ENCODE measurements at places on chromosomes 6 and 20.

- DNase-seq, result no peak
Observed at GRCh38 chr20:33202451-33202850, 14.7 kb upstream of the BPIFA3 start.

GRCh38 chr6:31574106-31575061 lies 981 bp upstream of the TNF start:
- no peak for DNase-seq

GRCh38 chr6:41286544-41287346 lies at the start of gene TREM1:
TREM1 (minus strand) TSS chr6:41286682; CDS start chr6:41286655, 27 bp downstream.
- DNase-seq, result no peak

GRCh38 chr6:1930356-1930755 lies 315.0 kb downstream of the GMDS start:
- DNase-seq, result no peak

DNA sequence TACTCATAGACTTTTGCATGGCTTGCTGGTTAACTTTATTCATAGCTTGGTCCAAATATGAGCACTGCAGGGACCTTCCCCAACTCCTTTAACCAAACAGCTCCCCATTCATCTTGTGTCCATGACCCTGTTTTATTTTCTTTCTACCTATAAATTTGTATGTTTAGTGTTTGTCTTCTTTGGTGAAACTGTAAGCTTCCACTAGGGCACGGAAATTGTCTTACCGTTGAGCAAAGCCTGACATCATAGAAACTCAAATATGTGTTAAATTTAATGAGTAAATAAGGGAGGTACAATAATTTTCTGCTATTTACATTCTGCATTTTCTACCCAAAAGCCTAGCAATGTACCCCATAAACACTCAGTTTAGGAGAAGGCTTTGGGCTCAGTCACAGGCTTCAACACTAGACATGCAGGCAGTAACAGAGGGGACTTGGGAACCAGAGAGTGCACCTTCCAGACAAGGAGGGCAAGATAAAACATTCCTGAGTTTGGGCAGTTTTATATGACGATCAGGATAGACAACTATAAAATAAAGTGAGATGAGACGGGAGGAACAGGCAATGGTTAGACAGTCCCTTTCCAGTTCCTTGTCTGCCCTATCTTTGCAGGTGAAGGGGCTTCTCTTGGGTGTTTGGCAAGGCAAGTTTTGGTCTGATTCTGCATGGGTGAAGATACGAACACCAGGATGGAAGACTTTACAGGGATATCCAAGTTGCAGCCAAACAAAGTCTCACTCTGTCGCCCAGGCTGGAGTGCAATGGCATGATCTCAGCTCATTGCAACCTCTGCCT lies 46.2 kb upstream of the ZNF217 start:
- no peak for DNase-seq

DNA sequence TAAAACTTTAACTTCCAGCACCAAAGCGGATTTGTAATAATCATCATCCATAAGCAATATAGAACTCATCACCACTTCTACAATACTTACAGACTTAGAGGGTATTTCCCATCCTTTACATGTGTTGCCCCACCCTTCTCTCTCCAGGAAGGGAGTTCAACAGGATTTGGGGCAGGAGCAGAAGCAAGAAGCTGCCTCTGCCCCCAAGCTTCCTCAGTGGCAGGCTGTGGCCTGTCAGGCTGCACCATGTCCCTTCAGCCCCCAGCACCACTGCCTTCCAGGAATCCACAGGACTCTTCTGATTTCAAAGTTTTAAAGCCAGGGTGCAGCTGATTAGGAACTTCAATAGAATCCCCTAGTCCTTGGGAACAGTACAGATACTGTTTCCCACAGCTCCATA lies 36.7 kb upstream of the MCM9 start:
- DNase-seq, result no peak

- DNase-seq, result no peak
Observed at GRCh38 chr6:151524059-151524458, 30.2 kb downstream of the CCDC170 start.

DNA sequence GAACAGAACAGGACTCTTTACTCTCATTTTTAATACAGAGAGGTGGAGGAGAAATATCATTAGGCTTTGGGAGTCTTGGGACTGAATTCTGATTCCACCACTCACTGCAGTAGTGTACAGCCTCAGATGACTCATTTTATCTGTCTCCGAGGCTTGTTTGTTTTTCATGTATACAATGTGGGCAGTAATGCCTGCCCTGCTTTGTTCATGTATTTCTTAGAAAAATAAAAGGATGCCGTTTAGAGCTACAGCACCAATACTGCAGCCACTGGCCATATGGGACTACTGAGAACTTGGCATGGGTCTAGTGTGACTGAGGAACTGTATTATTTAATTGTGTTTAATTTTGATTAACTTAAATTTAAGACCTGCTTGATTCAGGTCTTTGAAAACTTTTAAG lies 41.2 kb upstream of the JAG1 start:
- no peak for DNase-seq

- no peak for DNase-seq
Observed at GRCh38 chr6:142695016-142695415, 250.0 kb downstream of the HIVEP2 start.

GRCh38 chr20:59671661-59672471 lies 67.5 kb downstream of the PHACTR3 start:
- DNase-seq, result no peak

- DNase-seq, result no peak
Observed at GRCh38 chr20:25173886-25174308, 21.6 kb upstream of the ENTPD6 start.

GRCh38 chr6:144809120-144809519 lies 524.0 kb downstream of the UTRN start:
- no peak for DNase-seq

- no peak for DNase-seq
Observed at GRCh38 chr6:138959521-138959920, 28.5 kb downstream of the REPS1 start.

- no peak for DNase-seq
Observed at GRCh38 chr6:148435386-148435785, 92.7 kb downstream of the SASH1 start.

DNA sequence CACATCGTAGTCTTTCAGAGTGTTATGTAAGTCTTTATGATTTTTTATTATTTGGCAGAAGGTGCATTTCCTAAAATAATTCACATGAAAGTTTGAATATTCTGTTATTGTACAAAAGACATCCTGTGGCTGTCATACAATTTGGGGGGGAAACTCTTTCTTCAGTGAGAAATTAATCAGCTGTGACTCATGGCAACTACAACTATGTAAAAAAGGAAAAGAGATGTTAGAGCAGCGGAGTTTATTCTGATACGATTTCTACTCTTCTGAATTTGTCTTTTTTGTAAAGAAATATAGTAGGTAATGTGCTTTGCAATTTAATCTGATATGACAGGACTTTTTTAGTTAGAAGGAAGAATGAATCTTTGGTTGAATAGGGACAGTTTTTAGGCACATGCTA lies 14.2 kb downstream of the COL19A1 start:
- no peak for DNase-seq

DNA sequence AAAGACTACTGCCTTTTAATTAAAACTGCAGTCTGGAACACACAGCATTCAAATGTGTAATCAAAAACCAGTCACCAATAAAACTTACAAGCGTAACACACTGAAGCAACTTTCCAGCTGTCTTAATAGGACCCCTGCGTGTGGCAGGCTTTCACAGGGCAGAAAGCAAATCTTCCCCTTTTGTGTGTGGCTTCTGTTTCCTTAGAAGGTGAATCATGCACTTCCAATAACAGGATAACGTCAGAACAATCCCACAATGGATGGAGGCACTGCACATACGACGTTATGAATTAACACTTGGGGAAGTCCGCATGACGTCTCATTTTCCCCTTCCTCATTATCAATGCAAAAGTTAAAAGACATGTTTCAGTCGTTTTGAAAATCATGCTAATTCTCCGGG lies 44.8 kb downstream of the INSM1 start:
- DNase-seq, result no peak

DNA sequence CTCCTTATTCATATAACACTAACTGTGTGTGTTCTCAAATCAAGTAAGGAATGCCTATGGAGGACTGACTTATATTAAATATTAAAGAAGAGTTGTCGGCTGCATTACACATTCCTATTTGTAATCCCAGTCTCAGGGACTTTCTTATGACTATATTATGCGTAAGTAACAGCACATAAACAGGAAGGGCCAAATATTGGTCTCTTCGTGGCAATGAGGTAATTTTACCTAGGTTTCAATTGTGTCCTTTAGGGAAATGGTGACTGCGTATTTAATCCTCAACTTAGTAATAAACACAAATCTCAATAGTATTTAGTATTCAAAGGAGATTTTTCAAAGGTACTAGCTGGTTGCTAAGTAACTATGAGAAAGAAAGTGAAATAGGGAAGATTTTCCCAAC lies 22.8 kb upstream of the EPM2A start:
- DNase-seq, result no peak

- DNase-seq, result no peak
Observed at GRCh38 chr6:55399351-55399750, 72.1 kb downstream of the GFRAL start.

DNA sequence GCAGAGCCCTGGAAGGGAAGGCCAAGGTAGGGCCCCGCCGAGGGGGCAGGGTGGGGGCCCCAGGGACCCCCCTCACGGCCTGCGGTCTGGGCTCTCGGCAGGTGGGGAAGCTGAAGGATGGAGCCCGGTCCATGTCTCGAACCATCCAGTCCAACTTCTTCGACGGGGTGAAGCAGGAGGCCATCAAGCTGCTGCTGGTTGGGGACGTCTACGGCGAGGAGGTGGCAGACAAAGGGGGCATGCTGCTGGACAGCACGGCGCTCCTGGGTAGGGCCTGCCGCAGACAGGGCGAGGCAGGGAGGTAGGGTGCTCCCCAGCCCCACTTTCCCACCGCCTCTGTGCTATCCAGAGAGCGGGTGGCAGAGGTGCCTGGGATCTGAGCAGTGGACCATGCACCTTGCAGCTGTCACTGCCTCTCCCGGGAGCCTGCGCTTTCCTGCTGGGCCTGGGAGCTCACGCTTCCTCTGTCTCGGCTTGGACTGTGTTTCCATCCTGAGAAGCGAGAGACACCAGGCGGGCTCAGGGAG lies 83.1 kb downstream of the SYNJ2 start:
- no peak for DNase-seq

GRCh38 chr6:127794405-127794804 lies 106.5 kb downstream of the THEMIS start:
- no peak for DNase-seq

- DNase-seq, result no peak
Observed at GRCh38 chr20:1926237-1926636, 31.0 kb downstream of the SIRPA start.

DNA sequence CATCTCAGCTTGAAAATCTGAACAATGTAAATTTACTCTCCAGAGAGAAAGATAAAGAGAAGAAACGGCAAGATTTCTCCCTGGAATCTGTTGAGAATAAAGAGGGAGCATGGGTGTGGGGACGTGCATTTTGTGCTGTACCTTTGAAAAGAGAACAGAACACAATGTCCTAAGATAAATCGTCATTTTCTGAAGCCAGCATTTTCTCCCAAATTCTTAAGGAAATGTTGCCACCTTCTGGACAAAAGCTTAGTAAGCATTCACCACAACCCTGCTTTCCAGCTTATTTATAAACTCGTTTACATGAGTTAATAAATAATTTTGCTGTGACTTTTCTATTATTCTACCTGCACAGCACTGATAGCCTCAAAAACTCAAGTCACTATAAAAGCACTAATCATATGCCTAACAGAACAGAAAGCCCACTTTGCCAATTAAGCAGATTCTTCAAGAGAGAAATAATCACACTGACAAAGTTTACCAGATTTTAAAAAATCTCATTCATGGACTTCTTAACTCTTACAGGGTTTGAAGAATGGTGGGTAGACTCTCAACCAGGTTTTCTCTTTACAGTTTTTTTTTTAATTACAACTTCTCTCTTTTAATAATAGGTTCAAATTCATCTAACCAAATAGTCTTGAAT lies 155.8 kb downstream of the MBOAT1 start:
- no peak for DNase-seq

DNA sequence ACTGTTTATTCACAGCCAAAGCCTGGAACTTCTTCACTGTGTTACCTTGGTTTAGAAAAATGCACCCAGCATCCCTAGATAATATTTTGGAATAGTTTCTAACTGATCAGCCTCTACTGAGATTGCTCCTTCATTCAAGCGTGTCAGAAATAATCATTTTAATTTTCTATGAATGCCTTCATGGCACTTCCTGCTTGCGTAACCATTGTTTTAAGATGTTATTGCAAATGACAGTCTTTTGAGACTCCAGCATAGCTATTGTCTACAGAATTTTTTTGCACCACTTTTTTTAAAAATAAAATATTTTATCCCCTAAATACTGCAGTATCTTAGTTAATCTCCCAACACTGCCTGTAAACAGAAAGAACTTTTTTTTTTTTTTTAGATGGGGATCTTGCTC lies 213.1 kb downstream of the PHACTR1 start:
- DNase-seq, result no peak

DNA sequence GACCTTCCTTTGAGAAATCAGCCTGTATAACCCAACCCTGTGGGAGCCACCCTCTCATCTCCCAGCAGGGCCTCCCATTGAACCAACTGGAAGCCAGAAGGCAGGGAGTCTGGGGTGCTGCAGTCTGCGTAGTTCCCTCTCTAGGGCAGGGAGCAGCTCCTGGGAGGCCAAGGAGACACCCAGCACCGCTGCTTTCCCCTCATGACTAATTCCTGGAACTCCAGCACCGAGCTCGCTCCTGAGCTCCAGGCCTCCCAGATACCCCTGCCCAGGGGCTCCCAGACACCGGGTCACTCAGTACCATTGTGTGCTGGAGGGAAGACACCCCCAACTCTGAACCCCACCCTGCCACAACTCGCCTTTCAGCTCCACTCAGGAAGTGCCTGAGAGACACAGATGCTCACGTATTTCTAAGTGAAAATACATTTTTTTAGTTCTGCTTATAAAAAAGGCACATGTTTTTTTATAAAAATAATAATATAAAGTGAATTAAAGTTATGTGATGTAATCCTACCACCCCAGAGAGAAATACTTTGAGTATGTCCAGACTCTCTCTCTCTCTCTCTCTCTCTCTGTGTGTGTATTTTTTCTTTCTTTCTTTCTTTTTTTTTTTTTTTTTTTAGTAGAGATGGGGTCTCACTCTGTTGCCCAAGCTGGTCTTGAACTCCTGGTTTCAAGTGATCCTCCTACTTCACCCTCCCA lies 17.5 kb downstream of the PIM1 start:
- DNase-seq, result no peak

GRCh38 chr20:18981962-18982539 lies 168.5 kb downstream of the SCP2D1 start:
- DNase-seq, result no peak

GRCh38 chr20:5886788-5887187 lies 63.5 kb downstream of the TRMT6 start:
- no peak for DNase-seq

DNA sequence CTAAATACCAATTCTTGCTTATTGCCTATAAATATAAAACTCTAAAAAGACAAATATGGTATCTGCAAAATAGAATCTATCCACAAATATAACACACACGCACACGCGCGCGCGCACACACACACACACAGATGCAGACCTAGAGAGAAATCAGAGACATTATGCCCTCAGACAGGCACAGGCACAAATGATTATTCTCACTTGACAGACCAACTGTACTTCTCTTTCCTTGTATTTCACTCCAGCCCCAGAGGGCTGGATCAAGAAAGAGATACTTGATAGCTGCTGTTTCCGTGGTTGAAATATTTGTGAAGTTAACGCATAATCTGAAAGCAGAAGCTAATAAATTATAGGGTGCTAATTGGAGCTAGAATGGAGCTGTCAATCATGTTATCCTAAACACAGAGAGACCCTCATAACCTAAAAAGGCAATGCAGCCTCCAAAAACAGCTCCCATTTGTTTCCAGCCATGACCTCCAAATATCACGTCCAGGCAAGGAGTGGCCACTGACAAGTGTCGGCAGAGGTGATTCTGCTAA lies 11.5 kb downstream of the VGLL2 start:
- DNase-seq, result no peak
